ENCODE measurements at places on chromosomes 2 and 18.
A peak's percentile ranks its signal among the peaks of the same experiment; 100 is the strongest.

GRCh38 chr18:79569720-79570119, 109.9 kb upstream of the CTDP1 start:
- peak; percentile 25 for DNase-seq

- no peak for DNase-seq
Observed at GRCh38 chr2:176872406-176872805, 340.2 kb upstream of the HNRNPA3 start.

GRCh38 chr2:235418918-235419317, 74.9 kb upstream of the AGAP1 start:
- no peak for DNase-seq

DNA sequence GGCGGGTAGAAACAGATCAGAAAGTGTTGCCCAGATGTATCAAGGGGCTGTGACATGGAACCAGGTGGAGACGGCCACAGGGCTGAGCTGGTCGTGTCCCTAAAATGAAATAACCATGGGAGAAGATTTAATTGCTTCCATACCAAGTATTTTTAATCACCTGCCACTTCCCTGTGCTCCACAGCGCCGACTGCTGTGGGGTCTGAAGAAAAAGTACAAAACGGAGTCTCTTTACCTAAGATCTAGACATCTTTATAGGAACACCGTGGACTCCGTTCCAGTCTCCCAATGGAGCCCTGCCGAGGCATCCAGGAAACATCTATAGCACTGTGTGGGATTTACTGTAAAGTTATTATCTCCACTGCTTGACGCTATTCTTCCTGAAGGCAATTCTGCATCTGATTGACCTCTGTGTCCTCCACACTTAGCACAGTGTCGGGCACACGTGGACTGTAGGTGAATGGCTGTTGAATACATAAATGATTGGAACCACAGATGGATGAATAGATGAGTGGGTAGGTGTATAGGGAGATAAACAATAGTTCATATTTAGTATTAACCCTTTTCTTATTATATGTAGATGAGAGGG, 21.6 kb upstream of the GYPC start:
- DNase-seq, result no peak

GRCh38 chr18:6661692-6662415, 67.7 kb upstream of the ARHGAP28 start:
- DNase-seq, result no peak

DNA sequence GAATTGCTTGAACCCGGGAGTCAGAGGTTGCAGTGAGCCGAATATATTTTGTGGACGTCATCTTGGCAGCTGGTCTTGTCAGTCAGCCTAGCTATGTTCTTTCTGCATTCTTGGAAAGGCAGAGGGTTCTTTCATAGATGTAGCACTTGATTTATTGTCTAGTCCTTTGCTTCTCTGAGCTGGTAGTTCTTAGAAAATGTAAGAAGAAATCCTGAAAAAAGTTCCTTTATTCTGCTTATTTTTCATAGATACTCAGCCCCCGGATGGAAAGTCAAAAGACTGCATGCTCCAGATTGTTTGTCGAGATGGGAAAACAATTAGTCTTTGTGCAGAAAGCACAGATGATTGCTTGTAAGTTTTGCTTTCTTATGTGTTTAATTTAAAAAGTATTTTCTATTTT, 21.3 kb downstream of the PLEKHB2 start:
- no peak for DNase-seq

DNA sequence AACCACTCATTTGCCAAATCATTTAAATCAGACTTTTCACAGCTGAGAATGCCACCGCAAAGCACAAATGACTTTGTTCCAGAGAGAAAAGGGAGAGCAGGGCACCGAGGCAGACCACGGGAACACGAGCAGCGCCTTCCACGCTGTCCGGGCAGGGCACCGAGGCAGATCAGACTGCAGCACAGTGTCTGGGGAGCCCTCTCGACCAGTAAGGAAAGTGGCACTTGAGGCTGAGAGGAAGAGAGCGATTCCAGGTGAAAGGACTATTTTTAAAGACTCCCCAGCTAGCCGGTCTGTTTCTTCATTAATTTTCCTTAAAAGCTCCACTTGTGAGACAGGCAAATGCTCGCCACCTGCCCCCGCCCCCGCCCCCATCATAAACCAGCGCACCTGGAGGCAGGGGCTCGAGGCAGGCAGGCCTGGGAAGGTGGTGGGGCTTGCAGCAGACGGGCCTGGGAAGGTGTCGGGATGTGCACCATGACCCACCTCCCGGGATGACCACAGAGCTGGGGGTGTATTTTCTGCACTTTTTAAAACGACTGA, 80.9 kb upstream of the CTDP1 start:
- no peak for DNase-seq

GRCh38 chr2:184186436-184186835, 411.9 kb upstream of the ZNF804A start:
- no peak for DNase-seq

GRCh38 chr18:3967359-3968180, 487.5 kb downstream of the DLGAP1 start:
- no peak for DNase-seq

- DNase-seq, result no peak
Observed at GRCh38 chr2:215429424-215429823, 6.4 kb downstream of the FN1 start.

- DNase-seq, result no peak
Observed at GRCh38 chr2:54360055-54360792, 95.9 kb upstream of the SPTBN1 start.

DNA sequence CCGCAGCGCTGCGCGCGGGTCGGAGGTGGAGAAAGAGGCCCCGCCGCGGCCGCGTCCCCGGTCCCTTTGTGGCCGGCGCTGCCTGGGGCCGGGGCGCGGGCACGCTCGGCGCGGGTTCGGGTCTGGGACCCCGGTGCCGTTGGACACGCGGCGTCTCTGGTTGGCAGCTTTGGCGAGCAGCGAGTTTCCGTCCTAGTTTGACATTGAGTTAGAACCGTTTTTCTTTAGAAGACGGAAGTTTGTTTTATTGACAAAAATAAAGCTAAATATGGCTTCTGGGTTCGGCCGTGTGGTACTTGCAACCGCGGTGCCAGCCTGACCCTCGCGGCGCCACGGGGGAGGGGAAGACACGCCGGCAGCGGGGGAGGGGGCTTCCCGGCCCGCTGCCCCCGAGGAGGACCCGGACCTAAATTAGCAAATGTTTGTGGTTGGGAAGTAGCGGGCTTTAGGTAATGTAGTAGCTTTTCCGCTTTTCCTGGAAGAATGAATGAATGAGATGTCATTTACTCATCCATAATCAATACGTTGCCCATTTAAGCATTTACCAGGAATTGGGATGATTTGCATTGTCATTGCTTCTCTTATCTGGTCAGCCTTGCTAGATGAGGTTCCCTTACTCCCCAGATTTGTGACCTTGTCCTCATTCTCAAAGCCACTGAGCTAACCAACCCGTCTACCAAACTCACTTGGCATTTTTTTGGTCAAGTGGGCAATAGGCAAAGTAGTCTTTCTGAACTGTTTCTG, 530 bp downstream of the GALNT1 start:
- DNase-seq, result peak; percentile 67

GRCh38 chr2:26013668-26014067, 20.2 kb upstream of the RAB10 start:
- DNase-seq, result no peak

DNA sequence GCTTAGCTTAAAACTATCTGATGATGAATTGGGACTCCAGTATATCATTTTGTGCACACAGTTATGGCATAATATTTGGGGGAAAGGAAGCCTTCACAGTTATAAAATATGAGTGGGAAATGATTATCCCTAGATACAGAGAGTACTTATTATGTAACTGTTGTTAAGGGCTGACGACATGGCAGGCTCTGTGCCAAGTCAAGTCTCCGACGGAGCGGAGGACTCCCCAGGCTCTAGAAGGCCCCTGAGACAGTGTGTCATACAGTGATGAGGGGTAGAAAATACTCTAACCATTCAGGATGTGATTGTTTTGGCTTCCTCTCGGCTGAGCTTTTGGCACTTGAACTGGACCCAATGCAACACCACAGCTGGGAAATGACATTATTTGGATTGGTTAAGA, 211.8 kb downstream of the SLC8A1 start:
- peak; percentile 64 for DNase-seq

DNA sequence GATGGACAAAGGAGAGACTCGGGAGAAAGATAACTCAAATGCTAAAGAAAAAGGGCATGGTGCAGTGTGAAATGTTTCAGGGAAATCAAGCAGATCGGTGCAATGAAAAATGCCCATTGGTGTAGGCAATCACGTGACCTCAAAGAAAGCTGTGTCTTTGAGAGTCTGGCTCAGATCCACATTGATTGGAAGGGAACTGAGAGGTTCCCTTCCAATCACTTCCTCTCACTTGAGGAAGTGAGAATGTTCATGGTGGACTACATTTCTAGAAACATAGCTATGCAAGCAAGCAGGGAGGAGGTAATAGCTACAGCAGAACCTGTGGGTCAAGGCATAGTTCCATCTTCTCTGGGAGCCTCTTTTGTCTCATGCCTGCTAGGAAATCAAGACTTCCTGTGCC, 187.4 kb downstream of the LPIN1 start:
- DNase-seq, result no peak

GRCh38 chr2:142940606-142941223, 63.3 kb downstream of the KYNU start:
- DNase-seq, result no peak

DNA sequence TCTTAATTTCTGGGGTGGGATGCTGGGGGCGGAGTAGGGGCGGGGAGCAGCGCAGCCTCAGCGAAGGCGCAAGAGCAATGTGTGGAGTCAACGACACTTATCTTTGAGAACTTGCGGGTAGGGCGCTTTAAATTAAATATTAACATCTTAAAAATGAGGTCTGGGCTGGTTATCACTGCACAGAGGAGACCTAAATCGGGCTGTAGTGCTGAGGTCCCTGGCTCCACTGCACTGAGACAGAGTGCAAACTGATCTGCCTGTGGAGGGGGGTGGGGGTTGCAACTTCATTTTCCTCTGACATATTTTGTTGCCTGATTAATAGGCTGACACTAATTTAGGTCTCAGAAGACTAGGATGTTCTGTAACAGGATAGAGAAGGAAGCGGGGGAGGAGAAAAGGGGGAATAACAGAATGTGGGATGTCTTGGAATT, 253.0 kb upstream of the FANCL start:
- no peak for DNase-seq

GRCh38 chr2:24915175-24915574, 4.9 kb downstream of the ADCY3 start:
- no peak for DNase-seq

Data from mucosa of descending colon (tissue), 3 donors.